NT2/D1 (cell line): ENCODE measurements at places on chromosomes 16 and 17.

GRCh38 chr17:4580291-4580690 is 4.0 kb upstream of the SMTNL2 start:
- DNase-seq = no peak

DNA sequence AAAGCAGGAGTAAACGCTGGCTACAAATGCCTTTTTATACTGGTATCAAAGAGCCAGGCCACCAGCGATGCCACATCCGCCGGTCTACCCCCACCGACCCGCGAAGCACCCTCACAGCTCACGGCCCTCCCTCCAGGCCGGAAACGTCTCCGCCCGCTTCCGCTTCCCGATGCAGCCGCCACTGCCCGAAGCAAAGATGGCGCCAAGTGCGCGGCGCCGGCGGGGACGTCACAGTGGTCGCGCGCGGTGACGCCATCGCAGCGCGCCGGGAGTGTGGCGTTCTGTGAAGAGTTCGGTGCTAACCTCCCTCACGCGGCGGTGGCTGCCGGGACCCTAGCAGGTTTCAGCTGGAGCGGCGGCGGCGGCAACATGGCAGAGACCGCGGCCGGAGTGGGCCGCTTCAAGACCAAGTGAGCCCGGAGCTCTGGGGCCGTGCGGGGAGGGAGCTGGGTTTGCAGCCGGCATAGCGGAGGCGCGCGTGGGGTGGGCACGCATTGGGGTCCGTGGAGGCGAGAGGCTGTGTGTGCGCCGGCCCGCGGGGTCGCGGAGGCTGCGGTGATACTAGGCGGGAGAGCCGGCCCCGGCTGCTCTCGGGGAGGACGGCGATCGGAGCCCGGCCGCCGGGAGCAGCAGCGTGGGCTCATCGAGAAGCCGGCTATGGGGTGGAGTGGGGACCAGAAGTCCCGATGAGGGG is at the start of gene TBL3:
TSS of gene TBL3 (plus strand) at position 258 of the 694 bp plus-strand sequence. CDS start at position 370, 112 bp downstream.
- DNase-seq = peak; percentile 94

DNA sequence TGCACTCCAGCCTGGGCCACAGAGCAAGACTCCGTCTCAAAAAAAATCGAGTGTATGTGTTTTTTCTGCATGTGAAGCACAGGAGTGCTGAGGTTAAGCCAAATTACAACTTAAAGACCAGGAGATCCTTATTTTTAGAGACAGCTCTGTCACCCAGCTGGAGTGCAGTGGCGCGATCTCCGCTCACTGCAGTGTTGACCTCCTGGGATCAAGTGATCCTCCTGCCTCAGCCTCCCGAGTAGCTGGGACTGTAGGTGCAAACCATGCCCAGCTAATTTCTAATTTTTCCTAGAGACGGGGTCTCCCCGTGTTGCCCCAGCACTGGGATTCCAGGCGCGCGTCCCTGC is 7.5 kb upstream of the PPP1R27 start:
- no peak for DNase-seq

DNA sequence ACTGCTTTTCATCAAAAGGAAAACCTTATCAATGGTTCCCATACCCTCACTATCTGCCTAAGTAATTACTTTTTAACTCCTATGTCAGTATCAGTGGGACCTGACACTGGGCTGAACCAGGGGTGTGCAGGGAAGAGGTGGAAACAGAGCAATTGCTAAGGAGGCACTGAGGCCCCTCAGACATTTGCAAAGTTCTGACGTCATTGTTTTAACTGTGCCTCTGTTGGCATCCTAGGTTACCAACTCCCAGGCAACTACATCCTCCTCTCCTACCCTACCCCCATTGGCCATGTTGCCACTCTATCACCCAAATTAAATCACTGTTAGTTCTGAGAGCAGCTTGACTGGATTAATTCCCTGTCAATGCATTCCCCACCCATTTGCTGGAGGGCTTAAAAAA is 8.0 kb upstream of the WWOX start:
- no peak for DNase-seq

GRCh38 chr16:23952128-23952970 is 116.6 kb downstream of the PRKCB start:
- peak; percentile 23 for DNase-seq

DNA sequence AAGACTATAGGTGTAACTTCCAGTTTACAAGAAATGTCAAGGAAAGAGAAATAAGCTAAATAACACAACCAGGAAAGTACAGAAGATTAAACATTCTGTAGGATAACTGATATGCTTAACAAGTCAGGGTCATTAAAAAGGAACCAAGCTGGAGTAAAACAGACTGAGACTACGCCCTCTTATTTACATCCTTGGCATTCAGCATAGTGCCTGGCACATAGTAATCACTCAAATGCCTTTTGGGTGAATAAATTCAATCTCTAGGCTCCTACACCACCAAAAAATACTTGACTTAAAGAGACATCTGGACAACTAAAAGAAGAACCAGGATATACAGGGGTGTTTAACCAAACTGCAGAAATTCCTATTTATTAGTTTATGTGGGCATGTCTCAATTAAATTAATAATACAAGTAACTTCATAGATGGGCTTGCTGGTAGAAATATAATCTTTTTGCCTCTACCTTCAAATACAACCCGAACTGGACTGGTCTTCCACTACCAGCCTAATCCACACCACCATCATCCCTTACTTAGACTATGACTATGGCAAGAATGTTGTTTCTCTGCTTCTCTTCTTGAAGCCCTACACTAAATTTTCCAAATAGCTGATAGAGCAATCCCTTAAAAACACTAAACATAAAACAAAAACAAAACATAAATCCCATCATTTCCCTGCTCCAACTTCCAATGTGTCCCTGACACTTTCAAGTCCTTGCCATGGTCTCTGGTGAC is 47.7 kb upstream of the ULK2 start:
- DNase-seq = no peak

GRCh38 chr17:5877948-5878347 is 192.2 kb upstream of the WSCD1 start:
- DNase-seq = no peak
